ENCODE measurements at places on chromosomes 1 and 21. TPM values are rescaled to one million over a fixed set of nuclear protein-coding genes. Genes with fewer than 3 reads are reported as not detected.

The ARHGEF16 gene
- 6.5 TPM for total RNA-seq

The PRAMEF14 gene
- total RNA-seq: not detected

The IVL gene
- 0.31 TPM for total RNA-seq

GRCh38 chr1:158101455-158101854, 79.2 kb upstream of the CD1D start:
- DNase-seq: no peak
- no peak overlapping the region for H3K27ac ChIP-seq
- H3K27me3 ChIP-seq: peaks cover 4% of the 10 kb centered on the region

DNA sequence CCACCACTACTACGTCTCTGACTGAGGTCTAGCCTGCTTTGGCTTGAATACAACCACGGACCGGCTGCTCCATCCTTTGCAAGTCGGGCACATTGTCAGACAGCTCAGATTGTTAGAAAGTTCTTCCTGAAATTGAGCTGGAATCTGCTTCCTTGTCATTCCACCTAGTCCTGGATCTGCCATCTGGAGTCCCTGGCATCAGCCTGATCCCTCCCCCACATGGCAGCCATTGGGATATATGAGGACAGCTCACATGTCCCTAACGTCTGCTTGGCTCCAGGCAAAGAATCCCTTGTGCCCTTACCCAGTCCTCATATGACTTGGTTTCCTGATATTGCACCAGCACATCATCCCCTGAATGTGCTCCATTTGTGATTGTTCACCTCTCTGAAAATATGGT, 56.3 kb upstream of the SYT6 start:
- H3K4me3 ChIP-seq: no peak overlapping the region
- DNase-seq: no peak
- H3K4me1 ChIP-seq: no peaks in the 10 kb centered on the region
- H3K27ac ChIP-seq: no peak overlapping the region
